ENCODE measurements at places on chromosomes 16 and 17.

GRCh38 chr17:31415640-31416502, 24.4 kb downstream of the RAB11FIP4 start:
- peaks cover 2% of the 10 kb centered on the region for H3K4me1 ChIP-seq
- no peak overlapping the region for H3K27ac ChIP-seq
- no peak overlapping the region for H3K4me3 ChIP-seq

DNA sequence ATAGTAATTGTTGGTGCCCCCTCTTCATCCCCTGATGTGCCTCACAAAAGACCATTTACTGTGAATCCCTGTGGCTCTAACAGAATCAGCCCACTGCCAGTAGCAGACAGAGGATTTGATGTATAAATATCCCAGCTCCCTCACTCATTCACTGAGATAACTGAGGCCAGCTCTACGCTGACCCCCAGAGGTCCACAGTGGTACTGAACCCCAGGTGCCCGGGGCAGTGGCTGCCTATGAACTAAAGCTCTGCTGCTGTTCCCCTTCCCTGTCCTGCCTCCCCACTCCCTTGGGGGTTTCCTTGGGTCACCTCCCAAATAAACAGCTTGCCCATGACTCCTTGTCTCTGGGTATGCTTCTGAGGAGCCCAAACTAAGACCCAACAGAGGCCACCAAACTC, 295.8 kb downstream of the FOXL1 start:
- peaks cover 42% of the 10 kb centered on the region for H3K27me3 ChIP-seq
- no peak overlapping the region for H3K4me3 ChIP-seq
- peak overlapping the region; percentile 10 for H3K27ac ChIP-seq

- H3K36me3 ChIP-seq, result peaks cover 7% of the 10 kb centered on the region
- no peak overlapping the region for H3K4me3 ChIP-seq
- DNase-seq, result no peak
- H3K4me1 ChIP-seq, result peaks cover 5% of the 10 kb centered on the region
- no peaks in the 10 kb centered on the region for H3K27me3 ChIP-seq
Observed at GRCh38 chr16:70730031-70730430, 44.2 kb upstream of the MTSS2 start.

DNA sequence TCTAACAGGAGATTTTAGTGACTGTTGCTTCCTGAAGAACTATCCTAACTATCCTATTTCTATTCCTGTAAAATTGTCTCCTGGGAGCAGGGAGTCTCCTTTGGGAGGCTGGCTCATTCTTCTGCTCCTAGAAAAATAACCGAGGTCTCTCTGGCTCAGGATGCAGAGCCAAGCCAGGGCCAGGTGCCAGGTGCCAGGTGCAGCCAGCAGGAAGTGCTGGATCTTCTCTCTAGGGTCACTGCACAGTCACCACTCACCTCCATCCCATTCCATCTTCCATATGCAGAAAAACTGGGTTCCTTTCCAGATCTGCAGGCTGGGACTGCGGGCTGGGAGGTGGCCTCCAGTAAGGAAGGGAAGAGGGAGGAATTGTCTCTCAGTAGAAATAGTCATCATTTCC, 3.8 kb upstream of the TMC7 start:
- no peak overlapping the region for H3K4me3 ChIP-seq
- H3K4me1 ChIP-seq, result peaks cover 1% of the 10 kb centered on the region
- H3K27me3 ChIP-seq, result peaks cover 33% of the 10 kb centered on the region
- no peaks in the 10 kb centered on the region for H3K36me3 ChIP-seq
- H3K27ac ChIP-seq, result no peak overlapping the region
- no peak for DNase-seq

DNA sequence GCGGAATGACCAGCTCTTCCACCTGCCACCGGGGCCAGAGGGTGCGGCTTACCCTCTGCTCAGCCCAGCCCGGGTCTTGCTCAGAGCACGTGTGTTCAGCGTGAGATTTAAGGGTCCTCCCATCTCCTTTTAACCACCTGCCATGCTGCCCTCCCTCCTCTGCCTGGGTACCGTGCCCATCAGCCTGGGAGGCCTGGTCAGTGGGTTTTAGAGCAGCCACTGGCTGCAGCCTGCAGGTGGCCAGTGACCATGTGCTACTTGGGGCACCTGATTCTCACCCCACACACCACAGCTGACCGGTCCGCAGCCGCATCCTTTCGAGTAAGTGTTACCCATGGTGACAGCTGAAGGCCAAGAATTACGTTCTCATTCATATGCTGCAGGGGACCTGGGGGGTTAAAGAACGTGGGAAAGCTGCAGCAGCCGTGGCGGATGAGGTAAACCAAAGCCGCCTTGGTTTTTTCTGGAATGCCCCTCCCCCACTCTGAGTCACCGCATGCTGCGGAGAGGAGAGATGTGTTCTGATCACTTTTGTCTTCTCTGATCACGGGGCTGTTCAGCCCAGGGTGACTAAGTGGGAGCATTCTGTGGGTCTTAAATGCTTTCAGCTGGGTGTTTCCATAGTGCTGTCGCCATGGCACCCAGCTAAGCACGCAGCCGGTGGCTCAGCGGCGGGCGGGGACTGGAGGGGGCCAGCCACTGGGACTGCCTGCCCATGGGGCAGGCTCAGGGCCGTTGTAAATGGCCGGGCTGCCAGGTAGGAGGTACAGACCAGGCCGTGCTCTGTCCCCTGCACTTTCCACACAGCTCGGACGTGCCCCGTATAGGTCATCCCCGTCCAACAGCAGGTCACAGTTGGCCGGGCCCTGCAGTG, 59.8 kb downstream of the BAIAP2 start:
- peak overlapping the region; percentile 94 for H3K27ac ChIP-seq
- no peaks in the 10 kb centered on the region for H3K36me3 ChIP-seq
- no peaks in the 10 kb centered on the region for H3K27me3 ChIP-seq
- H3K4me3 ChIP-seq, result no peak overlapping the region
- peaks cover 18% of the 10 kb centered on the region for H3K4me1 ChIP-seq
- peak; percentile 44 for DNase-seq

DNA sequence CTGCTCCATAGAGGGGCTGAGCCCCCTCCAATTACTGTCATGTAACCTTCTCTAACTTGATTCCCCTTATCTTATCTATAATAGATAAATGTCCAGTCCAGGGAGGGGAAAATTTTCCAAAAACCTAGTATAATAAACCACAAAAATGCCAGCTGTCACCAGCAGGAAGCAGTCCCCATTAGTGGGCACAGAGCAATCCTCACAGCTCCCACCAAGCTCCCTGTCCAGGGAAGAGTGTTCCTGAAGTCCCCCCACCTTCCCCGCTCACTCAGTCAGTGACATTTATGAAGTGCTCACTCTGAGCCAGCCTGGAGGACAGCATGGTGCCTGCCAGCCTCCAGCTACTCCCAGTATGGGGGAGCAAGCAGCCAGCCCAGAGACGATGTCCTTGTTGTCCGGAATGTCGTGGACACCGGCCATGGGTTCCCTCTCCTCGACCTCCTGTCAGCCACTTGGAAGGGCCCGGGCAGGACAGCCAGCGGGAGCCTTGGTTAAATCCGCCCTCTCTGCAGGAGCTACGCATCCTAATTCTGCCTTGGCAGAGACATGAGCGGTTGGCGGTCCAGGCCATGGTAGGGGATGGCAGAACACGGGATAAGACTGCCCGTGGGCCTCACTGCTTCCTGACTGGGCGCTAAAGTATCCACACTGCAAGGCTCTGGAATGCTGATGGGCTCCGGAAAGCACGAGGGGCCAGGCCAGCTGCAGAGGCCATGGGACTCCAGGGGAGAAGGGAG, 102.0 kb upstream of the CDH5 start:
- H3K36me3 ChIP-seq, result no peaks in the 10 kb centered on the region
- H3K4me1 ChIP-seq, result peaks cover 4% of the 10 kb centered on the region
- DNase-seq, result no peak
- no peak overlapping the region for H3K27ac ChIP-seq
- H3K27me3 ChIP-seq, result peaks cover 64% of the 10 kb centered on the region
- H3K4me3 ChIP-seq, result no peak overlapping the region

GRCh38 chr16:3180445-3180878, 7.5 kb upstream of the OR1F1 start:
- peaks cover 92% of the 10 kb centered on the region for H3K27me3 ChIP-seq
- H3K4me1 ChIP-seq, result peaks cover 4% of the 10 kb centered on the region
- no peak for DNase-seq

- H3K27ac ChIP-seq, result peak overlapping the region; percentile 97
- no peak for DNase-seq
Observed at GRCh38 chr17:47189732-47190237, 690 bp upstream of the CDC27 start.

GRCh38 chr16:10551881-10552280, 28.5 kb downstream of the EMP2 start:
- H3K27me3 ChIP-seq, result no peaks in the 10 kb centered on the region
- DNase-seq, result no peak
- H3K36me3 ChIP-seq, result peaks cover 13% of the 10 kb centered on the region
- no peaks in the 10 kb centered on the region for H3K4me1 ChIP-seq
- no peak overlapping the region for H3K4me3 ChIP-seq

GRCh38 chr17:5286846-5287245, 4.8 kb downstream of the RABEP1 start:
- no peaks in the 10 kb centered on the region for H3K27me3 ChIP-seq
- H3K36me3 ChIP-seq, result peaks cover 3% of the 10 kb centered on the region
- peaks cover 20% of the 10 kb centered on the region for H3K4me1 ChIP-seq
- no peak overlapping the region for H3K4me3 ChIP-seq

- peak overlapping the region; percentile 87 for H3K27ac ChIP-seq
- H3K36me3 ChIP-seq, result peaks cover 1% of the 10 kb centered on the region
- peaks cover 55% of the 10 kb centered on the region for H3K4me1 ChIP-seq
Observed at GRCh38 chr17:49016775-49017463, 19.7 kb downstream of the IGF2BP1 start.

DNA sequence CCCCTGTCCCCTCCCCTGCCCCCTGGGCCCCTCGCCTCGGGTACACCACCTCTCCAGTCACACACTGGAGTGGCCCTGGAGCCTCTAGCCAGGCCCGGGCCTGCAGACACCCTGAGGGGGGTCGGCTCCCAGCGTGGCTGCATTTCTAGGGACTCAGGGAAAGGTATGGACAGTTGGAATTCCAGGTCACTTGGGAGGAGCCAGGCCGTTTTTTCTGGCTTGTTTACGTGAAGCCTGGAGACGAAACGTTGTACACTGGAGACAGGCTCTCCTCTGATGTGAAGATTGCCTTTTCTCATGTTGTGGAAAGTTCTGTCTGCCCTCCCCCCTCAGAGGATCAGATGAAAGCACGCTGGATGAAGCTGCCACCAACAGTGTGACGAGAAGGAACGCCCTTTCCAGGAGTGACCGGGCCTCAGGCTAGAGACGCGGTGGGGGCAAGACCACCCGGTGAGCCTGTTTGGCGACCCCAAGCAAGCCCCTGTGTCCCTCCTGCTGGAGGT, 4.0 kb upstream of the PPP1R27 start:
- no peak for DNase-seq
- no peaks in the 10 kb centered on the region for H3K4me1 ChIP-seq
- H3K4me3 ChIP-seq, result no peak overlapping the region
- H3K36me3 ChIP-seq, result peaks cover 1% of the 10 kb centered on the region

- no peak for DNase-seq
- no peaks in the 10 kb centered on the region for H3K36me3 ChIP-seq
- H3K4me1 ChIP-seq, result no peaks in the 10 kb centered on the region
- H3K27me3 ChIP-seq, result peaks cover 38% of the 10 kb centered on the region
- no peak overlapping the region for H3K4me3 ChIP-seq
- no peak overlapping the region for H3K27ac ChIP-seq
Observed at GRCh38 chr16:27853101-27853500, 210.4 kb downstream of the GSG1L start.

DNA sequence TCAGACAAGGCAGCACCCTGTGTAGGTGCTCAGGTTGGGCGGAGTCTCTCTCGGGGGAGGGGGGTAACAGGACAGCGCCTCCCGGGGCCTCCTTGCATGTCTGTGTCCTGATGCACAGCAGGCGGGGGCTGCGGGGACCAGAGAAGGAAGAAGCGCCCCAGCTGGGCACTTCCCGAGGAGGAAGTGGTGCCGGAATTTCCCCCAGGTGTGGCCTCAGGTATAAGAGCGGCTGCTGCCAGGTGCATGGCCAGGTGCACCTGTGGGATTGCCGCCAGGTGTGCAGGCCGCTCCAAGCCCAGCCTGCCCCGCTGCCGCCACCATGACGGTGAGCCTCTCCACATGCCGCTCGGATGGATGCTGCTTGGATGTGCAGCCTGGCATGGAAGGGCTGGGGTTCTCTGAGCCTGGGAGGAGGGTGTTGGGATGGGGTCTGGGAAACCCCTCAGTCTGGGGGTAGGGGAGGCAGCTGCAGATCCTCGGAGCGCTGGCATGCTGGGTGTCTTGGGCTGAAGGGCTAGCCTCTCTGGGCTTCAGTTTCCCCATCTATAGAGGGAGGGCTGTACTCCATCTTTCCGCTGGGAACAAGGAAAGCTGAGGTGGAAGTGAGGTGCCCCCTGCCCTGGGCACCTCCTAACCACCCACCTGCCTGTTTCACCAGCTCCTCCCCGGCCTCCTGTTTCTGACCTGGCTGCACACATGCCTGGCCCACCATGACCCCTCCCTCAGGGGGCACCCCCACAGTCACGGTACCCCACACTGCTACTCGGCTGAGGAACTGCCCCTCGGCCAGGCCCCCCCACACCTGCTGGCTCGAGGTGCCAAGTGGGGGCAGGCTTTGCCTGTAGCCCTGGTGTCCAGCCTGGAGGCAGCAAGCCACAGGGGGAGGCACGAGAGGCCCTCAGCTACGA, at the start of gene IL17C:
Gene IL17C (plus strand): TSS at position 250 of the 908 bp plus-strand sequence. CDS start 70 bp downstream, at position 320.
- no peak for DNase-seq
- H3K4me3 ChIP-seq, result no peak within 1 kb of the TSS
- H3K4me1 ChIP-seq, result no peaks in the 10 kb centered on the region
- H3K36me3 ChIP-seq, result no peaks in the 10 kb centered on the region
- H3K27ac ChIP-seq, result peak within 1 kb of the TSS; percentile 65

DNA sequence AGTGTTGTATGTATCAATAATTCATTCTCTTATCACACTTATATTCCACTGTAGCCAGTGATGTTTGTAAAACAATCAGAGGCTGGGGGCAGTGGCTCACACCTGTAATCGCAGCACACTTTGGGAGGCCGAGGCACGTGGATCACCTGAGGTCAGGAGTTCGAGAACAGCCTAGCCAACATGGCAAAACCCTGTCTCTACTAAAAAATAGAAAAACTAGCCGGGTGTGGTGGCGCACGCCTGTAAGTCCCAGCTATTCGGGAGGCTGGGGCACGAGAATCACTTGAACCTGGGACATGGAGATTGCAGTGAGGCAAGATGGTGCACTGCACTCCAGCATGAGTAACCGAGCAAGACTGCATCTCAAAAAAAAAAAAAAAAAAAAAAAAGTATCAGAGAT, 217.0 kb downstream of the CPPED1 start:
- H3K4me1 ChIP-seq, result peaks cover under 1% of the 10 kb centered on the region
- H3K27ac ChIP-seq, result no peak overlapping the region
- no peaks in the 10 kb centered on the region for H3K36me3 ChIP-seq
- no peak for DNase-seq

- no peak overlapping the region for H3K4me3 ChIP-seq
- no peak for DNase-seq
- H3K27ac ChIP-seq, result no peak overlapping the region
- H3K27me3 ChIP-seq, result peaks cover 28% of the 10 kb centered on the region
Observed at GRCh38 chr17:40517286-40517662, 15.9 kb upstream of the TNS4 start.

DNA sequence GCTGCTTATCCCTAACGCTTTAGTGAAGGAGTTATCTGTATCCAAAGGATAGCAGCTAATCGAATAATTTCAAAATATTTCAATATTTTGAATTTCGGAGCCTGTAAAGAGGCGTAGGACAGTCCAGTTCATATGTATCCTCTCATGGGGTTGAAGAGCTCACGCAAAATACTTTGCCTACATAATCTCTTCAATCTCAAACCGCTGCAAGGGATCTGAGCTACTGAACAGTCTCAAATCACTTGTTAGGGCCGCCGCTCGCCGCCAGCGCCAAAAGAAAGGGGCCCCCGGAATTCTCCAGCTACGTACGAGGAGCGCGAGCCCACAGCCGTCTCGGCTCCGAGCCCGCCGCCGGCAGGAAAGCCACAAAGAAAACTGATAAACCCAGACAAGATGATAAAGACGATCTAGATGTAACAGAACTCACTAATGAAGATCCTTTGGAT, 601 bp upstream of the RFWD3 start:
- H3K36me3 ChIP-seq, result peaks cover 18% of the 10 kb centered on the region
- H3K4me3 ChIP-seq, result peak overlapping the region; percentile 95
- peak overlapping the region; percentile 96 for H3K27ac ChIP-seq
- H3K27me3 ChIP-seq, result peaks cover 6% of the 10 kb centered on the region
